ENCODE measurements at places on chromosomes 3 and 15. TPM values are rescaled to one million over a fixed set of nuclear protein-coding genes. Genes with fewer than 3 reads are reported as not detected.

Gene MFN1
- 74.3 TPM for total RNA-seq

Gene HDDC3
- 11.8 TPM for total RNA-seq

Gene CADPS
- total RNA-seq = 12.6 TPM

Gene CCDC33
- total RNA-seq = not detected

Gene ADAMTS9
- total RNA-seq = 13.5 TPM

Gene SKOR1
- total RNA-seq = 0.18 TPM

Gene GASK1A
- 1.3 TPM for total RNA-seq

Gene OR5K2
- not detected for total RNA-seq

Gene ARPIN
- 11.5 TPM for total RNA-seq

Gene TMEM207
- total RNA-seq = not detected

Gene ANKDD1A
- total RNA-seq = 3.4 TPM

Gene COL6A6
- 0.43 TPM for total RNA-seq

Gene MEGF11
- not detected for total RNA-seq

Gene CFAP100
- not detected for total RNA-seq

Gene SNX22
- 1.9 TPM for total RNA-seq

Gene C2CD4B
- total RNA-seq = 0.65 TPM

Gene GRIP2
- 16.3 TPM for total RNA-seq

Gene LMLN
- 4.1 TPM for total RNA-seq
